ENCODE measurements at places on chromosomes 7 and 10.
A peak's percentile ranks its signal among the peaks of the same experiment; 100 is the strongest.

GRCh38 chr10:131937836-131938235 is 37.0 kb downstream of the PPP2R2D start:
- no peaks in the 10 kb centered on the region for H3K27me3 ChIP-seq
- peaks cover 17% of the 10 kb centered on the region for H3K4me1 ChIP-seq
- peaks cover 9% of the 10 kb centered on the region for H3K36me3 ChIP-seq
- DNase-seq: no peak
- H3K4me3 ChIP-seq: no peak overlapping the region

- DNase-seq: no peak
- no peak overlapping the region for H3K4me3 ChIP-seq
- H3K36me3 ChIP-seq: peaks cover 17% of the 10 kb centered on the region
- H3K27me3 ChIP-seq: no peaks in the 10 kb centered on the region
- no peak overlapping the region for H3K27ac ChIP-seq
- peaks cover 1% of the 10 kb centered on the region for H3K4me1 ChIP-seq
Observed at GRCh38 chr10:100981178-100981772, 6.0 kb downstream of the MRPL43 start.

- no peak for DNase-seq
- H3K4me1 ChIP-seq: peaks cover 7% of the 10 kb centered on the region
- H3K27me3 ChIP-seq: no peaks in the 10 kb centered on the region
Observed at GRCh38 chr10:31353574-31353973, 34.6 kb downstream of the ZEB1 start.

GRCh38 chr7:947391-948210 is 6.9 kb downstream of the ADAP1 start:
- H3K27ac ChIP-seq: no peak overlapping the region
- peaks cover 9% of the 10 kb centered on the region for H3K27me3 ChIP-seq
- no peak for DNase-seq
- peaks cover 16% of the 10 kb centered on the region for H3K4me1 ChIP-seq
- H3K4me3 ChIP-seq: no peak overlapping the region

DNA sequence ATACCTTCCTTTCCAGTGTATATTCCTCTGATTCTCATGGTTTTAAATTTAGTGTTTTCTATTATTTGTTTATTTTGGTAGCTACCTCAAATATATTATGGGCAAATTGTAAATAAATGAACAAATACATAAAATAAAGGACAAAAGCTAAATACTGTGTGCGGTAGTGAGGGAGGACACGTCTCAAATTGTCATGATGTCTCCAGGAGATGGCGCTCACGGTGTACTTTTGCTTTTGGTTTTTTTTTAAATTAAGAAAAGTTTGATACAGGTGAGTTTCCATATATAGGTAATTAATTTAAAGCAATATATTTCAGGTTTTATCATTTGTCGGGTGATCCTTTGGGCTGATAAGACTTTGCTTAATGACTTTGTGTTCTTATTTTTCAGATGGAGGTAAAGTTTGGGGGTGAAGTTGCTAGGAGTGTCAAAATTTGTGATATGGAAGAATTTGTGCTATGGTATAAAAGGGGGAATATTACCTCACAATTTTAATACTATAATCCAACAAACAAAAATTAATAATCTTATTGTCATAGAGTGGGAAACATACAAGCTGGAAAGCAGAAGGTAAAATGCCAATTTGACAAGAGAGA is 68.4 kb upstream of the TMEM229A start:
- H3K27me3 ChIP-seq: no peaks in the 10 kb centered on the region
- H3K4me1 ChIP-seq: no peaks in the 10 kb centered on the region
- H3K27ac ChIP-seq: no peak overlapping the region
- no peaks in the 10 kb centered on the region for H3K36me3 ChIP-seq

- no peak overlapping the region for H3K27ac ChIP-seq
- no peak overlapping the region for H3K4me3 ChIP-seq
- DNase-seq: no peak
- no peaks in the 10 kb centered on the region for H3K27me3 ChIP-seq
Observed at GRCh38 chr7:137073571-137074325, 205.3 kb downstream of the CHRM2 start.

DNA sequence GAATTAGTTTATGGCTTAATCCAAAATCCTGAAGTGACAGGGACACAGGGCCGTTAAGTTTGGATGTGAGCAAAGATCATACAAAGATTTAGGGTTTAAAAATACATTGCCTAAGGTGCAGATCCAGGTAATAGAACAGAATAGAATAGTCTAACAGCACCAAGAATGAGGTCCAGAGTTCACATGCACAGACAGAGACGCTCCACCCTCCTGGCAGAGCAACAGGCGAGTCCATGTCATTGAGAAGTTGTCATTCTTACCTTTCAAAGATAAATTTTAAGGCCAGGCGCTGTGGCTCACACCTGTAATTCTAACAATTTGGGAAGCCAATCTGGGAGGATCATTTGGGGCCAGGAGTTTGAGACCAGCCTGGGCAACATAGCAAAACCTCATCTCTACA is 209.1 kb upstream of the AUTS2 start:
- no peak overlapping the region for H3K4me3 ChIP-seq
- H3K36me3 ChIP-seq: no peaks in the 10 kb centered on the region
- no peak for DNase-seq
- H3K4me1 ChIP-seq: no peaks in the 10 kb centered on the region
- no peaks in the 10 kb centered on the region for H3K27me3 ChIP-seq

DNA sequence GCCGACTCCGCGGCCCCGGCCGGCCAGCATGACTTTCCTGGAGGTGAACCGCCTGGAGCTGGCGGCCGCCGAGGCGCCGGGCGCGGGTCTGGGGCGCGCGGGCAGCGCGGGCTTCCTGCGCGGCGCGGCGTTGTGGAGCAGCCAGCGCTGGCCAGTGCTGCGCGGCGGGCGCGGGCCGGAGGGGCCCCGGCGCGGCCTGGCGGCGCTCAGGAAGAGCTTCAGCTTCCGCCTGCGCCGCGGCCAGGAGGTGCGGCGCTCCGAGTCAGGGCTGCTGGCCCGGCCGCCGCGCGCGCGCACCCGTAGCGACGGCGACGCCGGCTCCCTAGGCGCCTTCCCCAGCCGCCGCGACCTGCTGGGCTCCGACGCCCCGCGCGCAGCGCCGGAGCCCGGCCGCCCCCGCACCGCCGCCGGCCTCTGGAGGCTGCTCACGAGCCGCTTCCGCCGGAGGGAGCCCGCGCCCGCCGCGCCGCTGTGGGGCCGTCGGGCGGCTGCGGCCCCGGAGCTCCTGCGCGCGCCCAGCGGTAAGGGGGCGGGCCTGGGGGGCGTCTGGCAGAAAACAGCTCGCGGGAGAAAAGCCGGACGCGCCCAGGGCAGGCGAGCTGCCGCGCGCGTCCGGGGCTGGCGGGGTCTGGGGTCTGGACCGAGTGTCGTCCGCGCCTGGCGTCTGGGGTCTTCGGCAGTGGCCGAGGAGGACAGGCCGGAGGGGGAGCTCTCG is 29.0 kb downstream of the AGAP3 start:
- no peaks in the 10 kb centered on the region for H3K36me3 ChIP-seq
- peak; percentile 53 for DNase-seq
- H3K27ac ChIP-seq: no peak overlapping the region
- H3K27me3 ChIP-seq: no peaks in the 10 kb centered on the region

DNA sequence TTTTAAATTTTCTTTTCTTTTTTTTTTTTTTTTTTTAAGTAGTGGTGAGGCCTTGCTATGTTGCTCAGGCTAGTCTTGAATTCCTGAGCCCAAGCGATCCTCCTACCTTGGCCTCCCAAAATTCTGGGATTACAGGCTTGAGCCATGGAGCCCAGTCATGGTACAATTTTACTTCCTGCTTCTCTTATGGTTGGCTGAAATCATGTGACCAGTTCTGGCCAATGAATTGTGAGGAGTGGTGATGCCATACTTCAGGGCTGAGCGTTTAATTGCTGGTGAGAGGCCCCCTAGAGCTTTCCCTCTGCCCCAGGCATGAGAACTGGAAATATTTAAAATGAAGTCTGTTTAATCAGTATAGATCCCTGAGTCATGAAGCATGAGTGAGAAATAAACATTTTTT is 22.2 kb upstream of the BAIAP2L1 start:
- H3K27me3 ChIP-seq: peaks cover 29% of the 10 kb centered on the region
- no peak for DNase-seq
- H3K4me1 ChIP-seq: peaks cover 5% of the 10 kb centered on the region
- H3K4me3 ChIP-seq: no peak overlapping the region
- no peak overlapping the region for H3K27ac ChIP-seq

GRCh38 chr7:106010331-106010730 is 47.3 kb downstream of the CDHR3 start:
- no peak for DNase-seq
- no peak overlapping the region for H3K27ac ChIP-seq
- no peaks in the 10 kb centered on the region for H3K36me3 ChIP-seq
- no peak overlapping the region for H3K4me3 ChIP-seq

DNA sequence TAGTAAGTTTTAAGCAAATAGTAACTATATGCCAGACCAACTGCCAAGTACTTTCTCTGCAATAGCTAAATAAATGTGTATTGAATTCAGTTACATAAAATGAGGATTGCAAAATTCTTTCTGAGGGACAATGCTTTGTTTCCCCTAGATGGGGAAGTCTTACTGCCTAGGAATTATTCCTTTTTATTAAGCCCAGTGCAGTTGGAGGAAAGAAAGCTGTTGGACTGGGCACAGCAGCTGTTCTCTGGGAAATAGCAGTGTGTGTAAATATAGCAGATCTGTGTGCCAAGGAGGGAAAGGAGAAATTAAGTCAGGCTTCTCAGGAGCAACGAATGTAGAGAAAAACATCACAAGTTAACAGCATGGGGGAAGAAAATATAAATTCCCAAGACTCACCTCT is 77.1 kb downstream of the SEC23IP start:
- H3K27me3 ChIP-seq: peaks cover 17% of the 10 kb centered on the region
- H3K4me3 ChIP-seq: no peak overlapping the region
- H3K4me1 ChIP-seq: no peaks in the 10 kb centered on the region

GRCh38 chr10:48209241-48209640 is 65.3 kb downstream of the FRMPD2 start:
- H3K4me1 ChIP-seq: no peaks in the 10 kb centered on the region
- H3K27ac ChIP-seq: no peak overlapping the region
- no peak for DNase-seq
- no peaks in the 10 kb centered on the region for H3K27me3 ChIP-seq

GRCh38 chr7:106597751-106598546 is 63.0 kb downstream of the CCDC71L start:
- H3K27me3 ChIP-seq: no peaks in the 10 kb centered on the region
- peaks cover 7% of the 10 kb centered on the region for H3K4me1 ChIP-seq
- H3K4me3 ChIP-seq: no peak overlapping the region
- no peaks in the 10 kb centered on the region for H3K36me3 ChIP-seq
- no peak for DNase-seq

GRCh38 chr7:44157116-44158080 is 16.3 kb upstream of the MYL7 start:
- no peak for DNase-seq
- H3K4me1 ChIP-seq: no peaks in the 10 kb centered on the region
- H3K4me3 ChIP-seq: no peak overlapping the region
- H3K27ac ChIP-seq: no peak overlapping the region
- H3K36me3 ChIP-seq: no peaks in the 10 kb centered on the region

- no peaks in the 10 kb centered on the region for H3K27me3 ChIP-seq
- no peak for DNase-seq
- H3K4me3 ChIP-seq: no peak overlapping the region
- peaks cover 1% of the 10 kb centered on the region for H3K4me1 ChIP-seq
Observed at GRCh38 chr7:2795906-2796305, 48.2 kb downstream of the GNA12 start.

- H3K4me3 ChIP-seq: no peak overlapping the region
- no peak overlapping the region for H3K27ac ChIP-seq
- H3K4me1 ChIP-seq: no peaks in the 10 kb centered on the region
- H3K36me3 ChIP-seq: peaks cover 2% of the 10 kb centered on the region
Observed at GRCh38 chr10:370449-370825, 235.2 kb downstream of the ZMYND11 start.

DNA sequence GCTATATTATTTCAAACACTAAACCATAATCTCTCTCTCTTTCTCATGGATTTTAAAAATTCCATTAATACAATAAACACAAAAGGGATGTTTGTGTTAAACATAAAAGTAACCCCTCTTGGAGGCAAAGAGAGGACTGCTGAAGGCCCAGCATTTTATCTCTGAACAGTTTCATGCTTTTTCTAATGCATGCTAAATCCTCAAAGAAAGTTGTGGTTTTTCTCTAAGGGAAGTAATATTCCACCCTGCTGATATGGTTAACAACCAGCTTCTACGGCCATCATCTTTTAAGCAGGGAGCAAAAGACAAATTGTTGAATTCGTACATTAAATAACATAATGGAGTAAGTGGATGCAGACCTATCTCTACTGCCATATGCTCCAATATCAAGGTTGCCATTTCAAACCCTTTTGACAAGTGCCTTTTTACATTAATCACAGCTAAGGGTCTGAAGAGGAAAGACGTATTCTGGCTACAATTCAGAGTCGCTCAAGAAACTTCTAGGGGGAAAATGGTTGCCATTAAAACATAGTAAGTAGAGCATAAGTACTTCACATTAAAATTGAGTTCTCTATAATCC is 103.1 kb downstream of the SLC25A13 start:
- no peaks in the 10 kb centered on the region for H3K27me3 ChIP-seq
- H3K4me1 ChIP-seq: no peaks in the 10 kb centered on the region
- DNase-seq: no peak
- no peaks in the 10 kb centered on the region for H3K36me3 ChIP-seq
- no peak overlapping the region for H3K4me3 ChIP-seq

DNA sequence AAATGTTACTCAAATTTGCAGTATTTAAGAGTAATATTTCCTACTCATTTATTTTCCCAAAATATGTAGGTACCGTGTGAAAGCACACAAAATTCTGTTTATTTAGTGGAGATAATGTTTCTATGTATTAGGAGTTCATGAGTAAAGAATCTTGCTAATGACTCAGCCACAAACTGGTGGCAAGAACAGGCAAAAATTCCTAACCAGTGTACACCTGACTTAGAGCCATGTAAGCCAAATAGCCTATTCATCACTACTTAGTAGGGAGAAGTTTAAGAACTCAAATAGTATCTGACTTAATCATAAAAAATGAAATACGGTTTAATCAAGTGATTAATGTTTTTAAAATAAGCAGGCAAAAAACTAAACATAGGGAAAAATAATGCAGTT is 169.0 kb downstream of the SRPK2 start:
- no peak overlapping the region for H3K27ac ChIP-seq
- H3K4me3 ChIP-seq: no peak overlapping the region
- no peaks in the 10 kb centered on the region for H3K27me3 ChIP-seq
- no peaks in the 10 kb centered on the region for H3K4me1 ChIP-seq
- no peaks in the 10 kb centered on the region for H3K36me3 ChIP-seq
- DNase-seq: no peak

DNA sequence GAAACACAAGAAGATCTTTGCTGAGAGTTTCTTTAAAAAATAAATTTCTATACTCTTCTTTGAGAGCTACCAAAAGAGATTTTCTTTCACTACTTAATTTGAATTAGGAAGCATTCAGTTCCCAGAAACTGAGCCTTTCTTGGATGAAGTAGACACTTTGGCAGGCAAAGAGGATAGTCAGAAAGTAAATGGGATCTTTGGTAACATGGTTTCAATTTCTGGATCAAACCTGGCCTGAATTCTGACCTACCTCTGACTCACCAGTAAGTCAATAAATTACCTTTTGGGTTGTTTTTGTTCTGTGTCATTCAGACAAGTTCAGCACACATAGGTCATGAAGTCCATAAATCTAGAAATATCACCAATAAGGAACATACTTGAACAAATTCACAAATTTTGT is 26.8 kb upstream of the CABCOCO1 start:
- H3K4me3 ChIP-seq: no peak overlapping the region
- no peaks in the 10 kb centered on the region for H3K36me3 ChIP-seq
- no peak overlapping the region for H3K27ac ChIP-seq
- no peak for DNase-seq

- no peaks in the 10 kb centered on the region for H3K27me3 ChIP-seq
- H3K4me3 ChIP-seq: no peak overlapping the region
- no peaks in the 10 kb centered on the region for H3K36me3 ChIP-seq
- H3K27ac ChIP-seq: no peak overlapping the region
- DNase-seq: no peak
Observed at GRCh38 chr10:34001831-34002230, 667.4 kb upstream of the NRP1 start.
